ENCODE measurements at places on chromosomes 1 and 21.
A peak's percentile ranks its signal among the peaks of the same experiment; 100 is the strongest.

DNA sequence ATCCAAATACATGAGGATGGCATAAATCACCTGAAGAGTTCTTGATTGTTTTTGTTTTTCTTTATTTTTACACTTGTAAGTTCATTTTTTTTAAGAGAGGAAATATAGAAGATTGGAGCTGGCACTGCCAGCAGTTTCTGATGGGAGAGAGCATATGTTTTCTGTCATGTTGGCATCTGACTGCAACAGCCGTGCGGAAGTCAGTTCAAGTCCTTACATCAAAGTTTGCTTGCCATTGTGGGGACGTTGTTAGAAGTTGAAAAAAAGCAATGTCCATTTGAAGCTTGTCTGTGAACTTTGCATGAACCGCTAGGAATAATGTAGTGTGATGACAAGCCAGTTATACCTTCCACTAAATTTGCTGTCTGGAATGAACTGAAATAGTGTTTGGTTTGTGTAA lies 126.5 kb upstream of the USH2A start:
- no peak for DNase-seq

DNA sequence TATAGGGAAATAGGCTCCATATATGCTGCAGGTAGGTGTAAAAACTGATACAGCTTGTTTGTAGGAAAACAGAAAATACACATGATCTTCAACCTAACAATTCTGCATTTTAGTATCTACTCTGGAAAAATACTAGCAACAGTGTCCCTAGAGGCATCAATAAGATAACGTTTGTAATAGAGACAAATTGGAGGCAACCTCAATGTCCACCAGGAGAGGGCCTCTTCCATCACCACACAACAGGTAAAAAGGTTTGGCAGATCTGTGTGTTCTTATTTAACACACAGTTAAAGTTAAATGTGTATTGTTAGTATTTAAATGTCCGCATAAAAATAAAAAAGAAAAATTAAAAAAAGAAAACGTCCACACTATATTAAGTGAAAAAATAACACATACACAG lies 5.4 kb downstream of the EIF2D start:
- no peak for DNase-seq

DNA sequence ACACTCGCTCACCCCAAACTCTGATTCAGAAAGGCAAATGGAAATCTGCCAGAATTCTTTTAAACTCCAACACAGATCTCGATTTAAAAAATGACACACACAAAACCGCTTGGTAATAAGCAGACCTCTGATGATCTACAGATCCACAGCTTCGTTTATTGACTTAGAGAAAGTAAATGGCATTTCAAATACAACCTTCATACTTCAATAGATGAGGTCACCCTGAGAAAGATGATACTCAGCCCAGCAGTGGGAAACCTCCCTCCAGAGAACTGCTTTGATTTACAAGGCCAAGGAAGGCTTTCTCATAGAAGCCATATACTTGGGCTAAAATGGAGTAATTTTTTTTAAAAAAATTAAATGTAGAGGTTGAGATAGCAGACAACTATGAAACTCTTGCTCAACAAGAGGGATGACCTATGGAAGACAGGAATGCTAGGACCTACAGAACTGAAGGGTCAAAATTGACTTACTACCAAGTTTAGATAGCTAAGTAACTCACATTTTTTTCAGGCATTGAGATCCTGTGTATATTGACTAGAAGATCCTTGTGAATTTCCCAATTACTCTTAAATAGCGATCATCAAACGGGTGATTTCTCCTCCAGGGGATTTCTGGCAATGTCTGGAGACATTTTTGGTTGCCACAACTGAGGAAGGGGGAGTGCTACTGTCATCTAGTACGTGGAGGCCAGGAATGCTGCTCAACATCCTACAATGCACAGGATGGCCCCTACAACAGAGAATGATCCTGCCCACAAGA lies 143.9 kb downstream of the CLIC6 start:
- DNase-seq = no peak

DNA sequence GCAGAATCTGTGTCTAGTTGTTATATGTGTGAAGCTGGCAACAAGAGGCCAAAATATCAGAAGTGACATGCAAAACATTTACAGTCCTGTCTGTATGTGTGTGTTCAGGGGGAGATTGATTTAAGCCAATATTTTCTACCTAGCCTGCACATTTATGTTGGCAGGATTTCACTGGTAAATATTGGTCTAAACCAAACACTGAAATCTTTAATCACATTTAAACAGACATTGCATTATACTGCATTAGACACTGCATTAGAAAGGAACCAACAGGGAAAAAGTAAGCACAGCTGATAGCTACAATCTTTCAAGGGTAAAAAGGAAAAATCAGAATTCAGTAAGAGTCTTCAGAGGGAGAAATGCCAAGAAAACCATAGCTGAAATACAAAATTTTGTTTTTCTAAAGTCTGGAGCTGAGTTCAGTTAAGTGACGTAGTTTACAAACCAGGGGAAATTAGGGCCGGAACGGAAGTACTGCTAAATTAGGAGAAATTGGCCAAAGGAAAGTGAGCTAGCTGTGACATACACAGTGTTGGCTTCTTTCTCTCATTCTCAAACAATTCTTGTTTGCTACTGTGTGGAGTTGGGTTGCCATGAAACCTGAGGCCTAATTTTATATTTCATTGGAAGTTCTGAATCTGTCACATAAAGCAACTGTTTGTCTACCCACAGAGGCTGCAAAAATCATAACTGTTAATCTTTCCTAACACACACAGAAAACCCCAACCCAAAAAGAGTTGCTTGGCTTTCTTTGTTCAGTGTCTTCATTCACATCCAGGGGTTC lies 217.3 kb upstream of the SGIP1 start:
- DNase-seq = no peak

GRCh38 chr21:31730712-31731055 lies 1.2 kb downstream of the SCAF4 start:
- no peak for DNase-seq

DNA sequence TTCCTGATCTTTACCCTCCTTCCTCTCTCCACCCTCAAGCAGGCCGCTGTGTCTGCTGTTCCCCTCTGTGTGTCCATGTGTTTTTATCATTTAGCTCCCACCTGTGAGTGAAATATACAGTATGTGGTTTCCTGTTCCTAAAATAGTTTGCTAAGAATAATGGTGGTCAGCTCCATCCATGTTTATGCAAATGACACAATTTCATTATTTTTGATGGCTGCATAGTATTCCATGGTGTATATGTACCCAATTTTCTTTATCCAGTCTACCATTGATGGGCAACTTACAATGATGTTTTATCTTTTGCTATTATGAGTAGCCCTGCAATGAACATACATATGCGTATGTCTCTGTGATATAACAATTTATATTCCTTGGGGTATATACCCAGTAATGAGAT lies 133.4 kb upstream of the RGS18 start:
- no peak for DNase-seq

DNA sequence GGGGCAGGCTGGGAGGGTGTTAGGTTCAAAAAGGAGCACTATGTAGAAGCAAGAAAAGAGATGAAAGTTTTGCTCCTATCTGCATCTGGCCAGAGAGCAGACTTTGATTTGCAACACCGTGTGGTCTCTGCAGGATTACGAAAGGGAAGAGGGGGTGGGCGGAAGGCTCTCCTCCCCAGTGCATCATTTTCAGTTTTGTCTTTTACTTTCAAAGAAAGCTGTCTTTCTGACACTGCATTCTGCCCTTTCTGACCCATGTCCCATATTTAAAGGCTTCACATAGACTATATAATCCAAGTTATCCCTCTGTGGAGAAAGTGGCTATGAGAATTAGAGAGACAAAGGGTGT lies 126.5 kb downstream of the RHOU start:
- no peak for DNase-seq

GRCh38 chr1:107897438-107898345 lies 67.3 kb downstream of the VAV3 start:
- no peak for DNase-seq

DNA sequence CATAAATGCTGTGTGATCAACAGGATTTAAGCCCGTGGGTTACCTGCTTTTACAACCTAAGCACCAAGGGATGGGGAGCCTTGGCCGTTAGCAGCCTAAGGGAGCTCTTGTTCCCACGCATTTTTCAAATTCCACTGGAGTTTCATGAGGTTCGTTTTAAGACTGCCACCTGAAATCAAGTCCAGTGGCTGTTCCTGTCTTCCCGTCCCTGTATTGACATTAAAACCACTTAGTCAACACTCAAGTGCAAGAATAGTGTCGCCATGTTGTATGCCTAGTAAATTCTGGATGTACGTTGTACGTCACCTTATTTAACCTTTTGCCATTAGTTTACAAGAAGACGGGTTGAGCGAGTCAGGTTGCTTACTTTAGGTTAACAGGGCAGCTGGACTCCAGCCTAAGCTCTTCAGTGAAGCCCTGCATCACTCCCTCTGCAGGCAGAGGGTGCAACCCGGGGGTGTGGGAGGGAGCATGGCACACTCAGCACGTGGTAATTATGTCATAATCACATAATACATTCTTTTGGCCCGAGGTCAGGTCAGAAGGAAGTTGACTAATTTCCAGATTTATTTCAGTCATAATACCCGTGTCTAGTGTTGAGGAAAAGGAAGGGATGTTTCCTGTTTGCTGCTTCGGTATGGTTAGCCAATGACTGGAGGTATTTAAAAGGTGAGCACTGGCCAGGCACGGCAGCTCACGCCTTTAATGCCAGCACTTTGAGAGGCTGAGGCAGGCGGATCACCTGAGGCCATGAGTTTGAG lies 42.5 kb downstream of the CNST start:
- peak; percentile 93 for DNase-seq

DNA sequence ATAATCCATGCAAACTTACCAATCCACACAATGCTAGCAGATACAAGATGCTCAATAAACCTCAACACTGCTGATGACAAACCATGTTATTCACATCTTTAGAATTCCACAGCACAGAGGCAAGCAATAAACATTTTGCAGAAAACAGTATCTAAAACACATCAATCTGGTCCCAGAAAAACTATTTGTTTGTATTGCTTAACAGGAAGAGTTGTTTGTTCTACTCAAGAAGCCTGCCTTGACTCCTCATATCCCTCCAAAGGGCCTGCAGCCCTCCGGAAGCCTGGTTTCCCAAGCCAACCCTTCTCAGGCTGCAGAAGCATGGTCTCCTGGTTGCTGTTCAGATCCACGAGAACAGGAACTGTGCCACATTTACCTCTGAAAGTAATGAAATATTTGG lies 139.7 kb downstream of the RERE start:
- DNase-seq = no peak

DNA sequence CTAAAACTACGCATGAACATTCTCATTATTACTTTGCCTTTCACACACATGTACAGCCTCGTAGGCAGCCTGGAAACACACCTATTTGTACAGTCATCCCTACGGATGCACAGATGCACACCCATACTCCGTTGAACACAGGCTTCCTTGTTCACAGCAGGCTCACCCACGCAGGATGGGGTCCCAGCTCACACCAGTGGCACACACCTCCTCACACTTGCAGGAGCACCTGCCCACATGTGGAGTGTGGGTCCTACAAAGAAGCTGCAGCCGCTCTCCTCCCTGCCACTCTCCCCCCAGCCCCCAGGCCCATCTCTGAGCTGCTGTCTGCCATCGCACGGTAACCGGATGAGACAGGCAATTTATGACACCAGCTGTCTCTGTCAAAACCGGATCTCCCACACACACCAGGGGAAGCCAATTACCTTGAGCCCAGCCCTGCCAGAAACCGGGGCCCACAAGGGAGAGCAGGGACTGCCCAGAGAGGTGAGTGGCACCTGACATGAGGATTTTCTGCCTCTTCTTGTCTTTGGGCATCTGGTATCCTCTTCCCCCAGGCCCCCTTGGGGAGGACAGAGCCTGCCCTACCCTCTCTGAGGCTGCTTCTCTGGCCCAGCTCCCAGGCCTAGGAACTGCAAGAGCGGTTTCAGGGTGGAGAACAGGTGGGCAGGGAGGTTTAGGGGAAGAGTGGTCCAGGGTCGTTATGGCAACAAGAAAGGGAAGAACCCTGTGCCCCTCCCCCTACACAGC lies 175.4 kb downstream of the IGSF21 start:
- no peak for DNase-seq

DNA sequence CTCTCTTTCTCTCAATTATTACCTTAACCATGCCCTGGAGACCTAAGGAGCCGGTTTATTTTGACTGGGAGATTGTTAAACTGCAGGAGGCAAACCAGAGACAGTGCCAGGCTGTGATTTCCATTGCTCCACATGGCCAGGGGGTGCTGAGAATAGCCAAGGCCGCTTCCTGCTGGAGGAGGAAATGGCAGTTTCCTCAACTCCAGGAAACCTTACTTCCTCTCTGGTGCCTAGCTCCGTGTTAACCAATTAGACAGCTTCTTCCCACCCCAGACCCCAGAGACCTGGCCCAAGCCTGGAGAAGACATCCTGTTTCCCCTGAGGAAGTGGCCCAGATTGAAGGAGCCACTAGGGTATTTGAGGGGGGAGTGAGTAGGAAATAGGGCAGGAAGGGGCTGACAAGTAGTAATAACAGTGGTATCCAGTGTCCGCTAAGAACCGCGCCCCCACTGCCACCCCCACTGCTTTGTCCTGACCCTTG lies 161.2 kb downstream of the PLPP3 start:
- no peak for DNase-seq

DNA sequence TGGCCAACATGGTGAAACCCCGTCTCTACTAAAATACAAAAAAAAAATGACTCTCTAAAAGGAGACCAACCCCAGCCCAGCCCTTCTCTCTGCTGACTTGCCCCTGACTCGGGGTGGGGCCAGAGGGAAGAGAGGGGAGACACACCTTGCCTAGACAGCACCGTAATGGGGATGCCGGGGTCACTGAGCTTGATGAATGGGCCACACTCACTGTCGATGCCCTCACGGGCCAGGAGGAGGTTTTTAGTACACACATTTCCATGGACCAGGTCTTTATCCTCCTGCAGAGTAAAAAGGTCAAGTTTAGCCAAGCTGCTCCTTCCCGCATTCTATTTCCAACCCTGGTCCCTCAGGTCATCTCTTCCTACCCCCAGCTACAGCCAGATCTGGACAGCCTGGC lies 99.7 kb downstream of the RAVER2 start:
- DNase-seq = no peak

GRCh38 chr1:116853680-116854402 lies 55.9 kb upstream of the PTGFRN start:
- no peak for DNase-seq

- DNase-seq = no peak
These were observed 18.3 kb downstream of the ATP2B4 start for GRCh38 chr1:203644661-203645510.

GRCh38 chr1:105362438-105362837 lies 1612.7 kb downstream of the AMY1C start:
- no peak for DNase-seq

DNA sequence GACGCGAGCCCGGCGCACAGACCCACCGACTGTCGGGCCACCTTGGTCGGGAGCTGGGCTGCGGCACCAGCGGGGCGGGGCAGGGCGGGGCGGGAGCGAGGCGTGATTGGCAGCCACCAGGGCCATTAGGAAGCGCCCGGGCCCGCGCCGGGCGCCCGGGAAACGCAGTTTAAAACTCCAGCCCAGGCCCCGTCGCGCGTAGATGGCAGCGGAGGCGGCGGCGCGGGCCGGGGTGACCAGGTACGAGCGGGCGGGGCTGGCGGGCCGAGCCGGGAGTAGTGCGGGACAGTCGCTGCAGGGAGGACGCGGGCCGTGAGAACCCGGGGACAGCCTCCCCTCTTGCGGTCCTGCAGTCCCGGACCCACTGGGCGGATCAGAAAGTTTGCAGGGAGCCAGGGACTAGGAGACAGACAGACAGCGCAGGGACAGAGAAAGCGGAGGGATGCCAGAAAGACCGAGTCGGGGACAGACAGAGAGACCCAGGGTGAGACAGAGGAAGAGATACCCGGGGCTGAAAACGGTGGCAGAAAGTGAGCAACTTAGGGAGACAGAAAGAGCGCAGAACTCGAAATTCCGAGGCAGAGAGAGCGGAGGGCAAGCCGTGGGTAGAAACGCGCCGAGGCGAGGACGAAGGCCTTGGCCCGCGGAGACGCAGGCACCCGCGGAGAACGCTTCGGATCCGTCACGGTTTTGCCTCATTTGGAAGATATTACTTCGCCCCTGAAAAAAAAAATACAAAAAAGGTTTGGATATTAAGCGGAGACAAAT lies at the start of gene DMBX1:
Gene DMBX1 (plus strand): TSS at position 199 of the 768 bp plus-strand sequence. CDS start 17,175 bp downstream, outside the sequence.
- peak; percentile 77 for DNase-seq

Data from upper lobe of right lung (tissue), 1 donor.